ENCODE measurements at places on chromosomes 7 and 10.

DNA sequence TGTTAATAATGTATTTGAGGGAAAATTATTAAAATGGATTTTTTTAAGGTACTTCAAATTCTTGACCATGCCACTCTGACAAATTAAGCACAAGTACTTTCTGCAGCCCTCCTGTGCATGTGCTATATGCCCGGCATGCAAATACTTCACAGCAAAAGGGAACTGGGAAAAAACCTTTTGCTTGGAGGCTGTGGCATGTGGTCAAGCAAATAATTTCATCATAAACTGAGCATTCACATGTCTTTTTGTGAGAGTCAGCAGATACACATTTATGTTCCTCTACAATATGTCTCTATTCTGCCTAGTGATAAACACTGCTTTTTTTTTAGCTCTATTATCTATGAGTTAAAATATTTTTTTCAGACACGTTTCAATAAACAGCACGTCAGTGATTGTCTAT lies 53.7 kb upstream of the SEMA3A start:
- DNase-seq, result no peak

DNA sequence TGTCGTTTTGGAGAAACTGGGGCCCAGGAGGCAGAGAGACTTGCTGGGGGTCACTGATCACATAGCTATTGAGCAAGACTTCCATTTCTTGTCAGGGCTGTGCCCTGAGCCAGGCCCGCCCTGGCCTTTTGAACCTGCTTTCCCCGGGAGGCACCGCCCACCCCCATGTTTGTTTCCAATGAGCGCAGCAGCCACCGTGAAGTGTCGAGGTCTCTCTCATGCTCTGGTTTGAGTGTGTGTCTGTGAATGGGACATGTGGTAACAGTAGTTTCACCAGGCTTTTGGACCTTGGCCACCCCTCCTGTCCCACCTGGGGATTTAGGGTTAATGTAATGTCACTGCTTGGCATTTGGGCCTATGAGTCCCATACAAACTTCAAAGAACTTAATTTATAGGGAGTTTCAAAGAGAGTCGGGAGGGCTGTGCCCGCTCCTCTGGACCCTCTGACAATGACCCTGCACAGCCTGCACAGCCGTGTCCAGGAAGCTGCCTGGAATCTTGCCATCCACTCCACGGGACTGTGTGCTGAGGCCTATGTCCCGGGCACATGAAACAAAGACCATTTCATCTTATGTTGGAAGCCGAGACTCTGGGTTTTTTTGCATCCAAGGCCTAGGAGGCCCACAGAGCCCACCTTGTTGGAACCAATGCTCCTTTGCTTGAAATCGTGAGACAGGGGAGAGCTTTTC lies 6.3 kb downstream of the PRF1 start:
- no peak for DNase-seq

DNA sequence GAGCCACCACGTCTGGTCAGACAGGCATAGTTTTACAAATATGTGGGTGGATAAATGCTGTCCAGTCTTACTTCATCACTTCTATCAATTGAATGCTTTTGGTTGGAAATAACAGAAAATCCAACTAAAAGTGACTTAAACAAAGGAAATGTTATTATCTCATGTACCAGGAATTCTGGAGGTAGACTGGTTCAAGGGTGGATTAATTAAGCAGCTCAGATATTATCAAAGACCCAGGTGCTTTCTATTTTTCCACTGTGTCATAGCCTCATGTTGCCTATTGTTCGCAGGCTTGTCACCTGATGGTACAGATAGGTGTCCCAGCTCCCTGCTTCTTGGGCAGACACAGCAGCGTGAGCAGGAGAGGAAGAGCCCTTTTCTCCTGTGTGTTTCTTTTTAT lies 156.1 kb upstream of the CTBP2 start:
- no peak for DNase-seq

DNA sequence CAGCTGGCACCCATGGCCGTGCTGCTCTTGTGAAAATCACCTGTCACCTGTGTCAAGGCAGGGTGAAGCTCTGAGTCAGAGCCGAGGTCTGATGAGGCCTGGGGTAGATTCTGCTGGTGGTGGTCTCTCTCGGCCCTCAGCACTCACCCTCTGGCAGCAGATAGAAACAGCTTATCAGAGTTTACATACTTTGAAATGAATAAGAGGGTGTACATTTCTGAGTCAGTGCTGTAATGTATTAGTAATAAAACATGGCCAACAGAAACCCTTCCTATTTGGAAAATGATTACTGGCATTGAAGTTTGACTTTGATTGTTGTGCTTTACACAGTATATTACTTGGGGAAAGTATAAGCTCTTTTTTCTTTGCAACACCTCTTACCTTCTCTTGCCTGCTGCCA lies 228.8 kb downstream of the SNX10 start:
- DNase-seq, result no peak

DNA sequence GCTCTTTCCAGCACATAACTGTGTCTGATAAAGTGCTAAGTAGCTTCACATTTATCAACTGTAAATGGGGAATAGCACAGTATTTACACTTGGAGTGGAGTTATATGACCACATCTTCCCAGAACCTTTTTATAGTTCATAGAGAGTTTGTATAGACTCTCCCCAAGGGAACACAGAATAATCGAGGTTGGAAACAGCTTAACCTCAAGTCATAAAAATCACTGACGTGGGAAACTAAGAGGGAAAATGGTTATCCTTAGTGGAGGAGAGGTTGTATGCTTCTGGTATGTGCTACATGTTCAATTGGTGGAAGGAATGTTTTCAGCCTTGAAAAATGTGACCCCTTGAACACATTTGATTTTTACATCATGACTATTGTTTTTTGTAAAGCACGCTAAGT lies 167.9 kb upstream of the KIAA1217 start:
- DNase-seq, result no peak
